NCI-H524 treated with DMSO at 0.1 percent for 48 hours (cell line): ENCODE measurements at places on chromosomes 2 and 18.

GRCh38 chr2:130963196-130963848 is 126.6 kb downstream of the ARHGEF4 start:
- no peak for DNase-seq

DNA sequence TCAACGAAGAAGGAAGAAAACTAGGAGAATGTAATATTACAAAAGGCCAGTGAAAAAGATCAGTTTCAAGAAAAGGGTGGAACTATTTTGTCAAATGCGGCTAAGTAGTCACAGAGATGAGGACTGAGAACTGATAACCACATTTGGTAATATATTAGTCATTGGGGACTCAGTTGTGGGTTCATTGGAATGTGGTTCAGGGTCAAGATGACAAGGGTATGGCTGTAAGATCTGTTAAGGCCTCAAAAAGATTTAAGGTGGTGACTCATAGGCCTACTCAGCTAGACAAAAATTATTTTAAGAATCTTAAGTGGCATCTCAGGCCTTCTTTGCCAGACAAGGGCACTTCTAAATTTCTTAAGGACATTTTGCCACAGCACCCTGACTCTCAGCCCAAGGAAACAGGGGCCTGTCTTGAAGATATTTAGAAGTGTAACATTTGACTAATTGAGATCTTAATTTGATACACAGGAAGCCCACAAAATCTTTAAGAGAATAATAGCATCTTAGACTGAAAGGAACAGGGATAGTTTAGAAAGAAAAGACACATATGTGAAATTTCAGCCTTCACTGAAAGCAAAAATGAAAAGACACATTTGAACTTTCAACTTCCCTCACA is 81.3 kb downstream of the STRADB start:
- no peak for DNase-seq

DNA sequence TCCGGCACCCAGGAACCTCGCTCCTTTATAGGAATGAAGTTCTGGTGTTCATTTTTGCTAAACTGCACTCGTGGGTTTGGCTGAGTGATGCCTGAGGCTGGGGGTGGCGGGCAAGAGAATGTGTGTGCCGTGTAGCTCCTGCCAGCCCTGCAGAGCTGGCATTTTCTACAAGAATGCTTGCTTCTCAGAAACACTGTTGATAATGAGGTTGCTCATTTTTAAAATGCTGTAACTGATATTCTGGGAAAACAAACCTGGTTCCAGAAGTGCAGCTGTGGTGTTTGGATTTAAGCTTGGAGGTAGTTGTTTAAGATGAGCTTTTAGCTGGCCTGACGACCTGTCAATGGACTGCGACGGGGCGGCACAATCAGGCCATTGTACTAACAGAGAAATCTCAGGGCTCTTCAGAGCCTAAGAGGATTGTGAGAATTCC is 511.9 kb upstream of the TNP1 start:
- no peak for DNase-seq

DNA sequence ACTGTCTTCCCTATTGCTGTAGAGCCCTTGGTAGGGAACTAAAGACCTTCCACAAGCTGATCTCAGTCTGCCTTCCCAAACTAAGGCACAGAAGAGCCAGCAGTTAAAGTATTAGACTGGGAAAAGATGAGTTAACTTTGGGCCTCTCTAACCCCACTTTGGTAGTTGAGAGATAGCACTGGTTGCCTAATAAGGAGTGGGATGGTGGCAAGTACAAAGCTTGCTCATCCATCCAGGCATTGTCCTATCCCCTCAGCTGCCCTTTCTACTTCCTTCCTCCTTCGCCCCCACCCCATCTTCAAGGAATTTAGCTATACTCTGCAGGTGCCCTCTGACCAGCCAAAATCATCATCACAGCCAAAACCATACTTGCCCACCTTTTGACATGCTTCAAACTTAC is 22.2 kb upstream of the AFTPH start:
- DNase-seq = no peak

DNA sequence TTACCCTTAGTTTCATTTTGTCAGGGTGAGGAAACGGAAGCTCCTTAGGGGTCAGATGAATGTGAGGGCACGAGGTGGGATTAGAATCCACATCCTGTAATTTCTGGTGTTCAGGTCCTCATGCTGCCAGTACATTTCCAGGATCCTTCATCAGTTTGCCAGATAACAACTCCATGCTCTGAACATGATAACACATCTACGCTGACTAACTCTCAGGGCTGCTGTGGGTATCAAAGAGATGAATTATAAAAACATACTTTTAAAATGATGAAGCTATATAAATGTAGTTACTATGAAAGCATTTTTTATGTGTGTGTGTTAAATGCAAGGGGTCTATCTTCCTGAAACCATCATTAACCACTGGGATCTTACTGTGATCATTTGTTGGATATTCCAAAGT is 325.9 kb downstream of the SLC8A1 start:
- DNase-seq = no peak

DNA sequence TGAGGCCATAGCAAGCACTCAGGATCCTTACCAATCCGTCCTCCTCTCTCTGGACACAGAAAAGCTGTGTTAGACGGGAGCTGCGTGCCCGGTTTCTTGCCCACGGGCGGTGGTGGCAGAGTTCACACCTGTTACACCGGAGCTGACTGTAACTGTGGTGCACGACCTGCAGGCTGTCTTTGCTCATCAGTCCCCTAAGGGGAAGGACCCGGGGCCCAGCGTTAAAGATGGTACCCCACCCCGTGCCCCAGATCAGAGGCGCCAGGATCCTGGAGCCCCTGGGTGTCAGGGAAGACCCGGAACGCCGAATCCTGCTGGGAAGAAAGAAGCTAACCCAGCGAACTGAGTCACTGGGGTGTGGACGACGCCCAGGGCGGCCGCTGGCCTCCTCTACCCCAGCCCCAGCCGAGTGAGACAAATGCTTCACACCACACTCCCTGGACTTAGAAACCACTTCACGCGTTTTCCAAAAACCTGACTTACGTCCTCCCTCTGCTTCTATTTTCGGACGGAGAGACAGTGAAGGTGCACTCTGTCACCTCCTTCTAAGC is 293.6 kb upstream of the SALL3 start:
- DNase-seq = no peak

- DNase-seq = no peak
These were observed 77.1 kb upstream of the NARS1 start for GRCh38 chr18:57698571-57699276.

DNA sequence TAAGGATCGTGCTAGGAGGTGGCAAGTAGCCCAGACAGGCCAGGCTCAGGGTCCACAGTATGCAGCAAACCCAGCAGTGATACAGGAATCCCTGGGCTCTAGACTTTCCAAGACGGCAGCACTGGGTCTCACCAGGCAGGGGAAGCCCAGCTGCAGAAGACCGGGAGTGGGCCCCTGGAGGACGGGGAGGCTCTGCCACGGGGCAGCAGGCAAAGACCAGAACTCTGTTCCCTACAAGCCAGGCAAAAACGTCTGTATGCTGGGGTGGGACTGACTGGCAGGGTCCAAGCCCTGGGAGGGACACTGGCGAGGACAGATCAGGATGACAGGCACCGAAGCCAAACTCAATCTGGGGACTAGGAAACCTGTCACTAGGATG is 98.9 kb upstream of the SEC11C start:
- no peak for DNase-seq

DNA sequence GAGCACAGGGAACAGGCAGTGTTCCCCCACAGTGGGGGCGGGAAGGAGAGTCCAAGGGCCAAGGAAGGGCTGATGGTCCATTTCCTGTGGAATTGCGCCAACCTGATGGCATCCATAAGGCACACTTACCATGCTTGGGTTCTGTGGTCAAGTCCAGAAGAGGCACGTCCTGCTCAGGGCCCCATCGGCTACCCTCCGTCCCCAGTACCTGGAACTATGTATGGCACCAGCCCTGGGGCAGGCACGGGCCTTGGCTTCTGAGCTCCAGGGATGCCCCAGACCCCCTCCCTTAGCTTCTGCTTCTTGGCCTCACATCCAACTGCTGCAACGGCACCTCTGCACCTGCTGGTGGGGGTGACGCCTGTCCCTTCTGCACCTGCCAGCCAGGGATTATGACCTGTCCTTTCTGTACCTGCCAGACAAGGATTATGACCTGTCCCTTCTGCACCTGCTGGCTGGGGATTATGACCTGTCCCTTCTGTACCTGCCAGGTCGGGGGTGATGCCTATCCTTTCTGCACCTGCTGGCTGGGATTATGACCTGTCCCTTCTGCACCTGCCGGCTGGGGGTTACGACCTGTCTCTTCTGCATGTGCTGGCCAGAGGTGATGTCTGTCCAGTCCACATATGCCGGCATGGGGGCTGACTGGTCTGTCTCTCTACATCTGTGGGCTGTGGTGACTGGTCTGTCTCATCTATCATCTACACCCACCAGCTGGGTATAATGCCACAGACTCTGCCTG is 45.4 kb upstream of the SNTG2 start:
- no peak for DNase-seq

DNA sequence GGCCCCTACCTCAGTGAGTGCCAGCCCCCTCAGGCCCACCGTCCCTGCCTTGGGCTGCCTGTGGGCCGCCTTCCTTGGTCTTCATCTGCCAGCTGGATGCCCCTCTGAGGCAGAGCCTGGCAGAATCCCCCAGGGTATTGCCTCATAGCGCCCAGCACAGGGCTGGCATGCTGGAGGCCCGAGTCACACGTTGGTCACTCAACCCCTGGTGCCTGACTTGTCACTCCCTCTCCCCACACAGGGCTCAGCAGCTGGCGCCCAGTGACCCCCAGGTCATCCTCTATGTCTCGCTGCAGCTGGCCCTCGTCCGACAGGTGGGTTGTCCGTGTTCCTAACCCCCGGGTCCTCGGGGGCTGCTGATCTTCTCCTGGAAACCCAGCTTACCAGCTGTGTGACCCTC is 108.4 kb upstream of the MCFD2 start:
- DNase-seq = no peak

- no peak for DNase-seq
These were observed 22.3 kb upstream of the MYO1B start for GRCh38 chr2:191222952-191223351.

DNA sequence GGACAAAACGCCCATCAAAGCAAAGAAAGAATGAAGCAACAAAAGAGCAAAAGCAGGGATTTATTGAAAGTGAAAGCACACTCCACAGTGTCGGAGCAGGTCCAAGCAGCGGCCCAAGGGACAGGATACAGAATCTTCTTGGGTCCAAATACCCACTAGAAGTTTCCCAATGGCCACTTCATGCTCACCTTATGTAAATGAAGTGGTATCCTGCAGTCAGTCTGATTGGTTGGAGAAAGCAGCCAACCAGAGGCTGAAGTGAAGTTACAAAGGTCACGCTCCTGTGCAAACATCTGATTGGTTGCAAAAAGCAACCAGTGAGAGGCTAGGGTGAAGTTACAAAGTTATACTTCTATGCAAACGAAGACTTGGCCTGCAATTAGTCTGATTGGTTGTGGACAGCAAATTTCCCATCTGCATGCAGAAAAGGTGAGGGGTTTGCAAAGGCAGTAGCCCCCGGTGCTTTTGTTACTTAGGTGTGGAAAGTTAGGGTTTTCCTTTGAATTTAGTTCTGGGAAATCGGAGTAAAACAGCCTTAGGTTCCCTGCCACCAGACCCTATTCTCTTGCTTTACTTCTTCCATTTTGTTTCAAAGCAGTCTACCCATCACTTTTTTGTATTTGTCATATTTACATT is 12.9 kb downstream of the DUSP19 start:
- no peak for DNase-seq

- DNase-seq = no peak
These were observed 132.9 kb downstream of the SOCS6 start for GRCh38 chr18:70421471-70422390.

- no peak for DNase-seq
These were observed 234.4 kb downstream of the RNF152 start for GRCh38 chr18:61658431-61658830.

- DNase-seq = no peak
These were observed 5.7 kb downstream of the PARD3B start for GRCh38 chr2:204550751-204551511.

- DNase-seq = no peak
These were observed 540.1 kb downstream of the NRXN1 start for GRCh38 chr2:50491541-50492476.

DNA sequence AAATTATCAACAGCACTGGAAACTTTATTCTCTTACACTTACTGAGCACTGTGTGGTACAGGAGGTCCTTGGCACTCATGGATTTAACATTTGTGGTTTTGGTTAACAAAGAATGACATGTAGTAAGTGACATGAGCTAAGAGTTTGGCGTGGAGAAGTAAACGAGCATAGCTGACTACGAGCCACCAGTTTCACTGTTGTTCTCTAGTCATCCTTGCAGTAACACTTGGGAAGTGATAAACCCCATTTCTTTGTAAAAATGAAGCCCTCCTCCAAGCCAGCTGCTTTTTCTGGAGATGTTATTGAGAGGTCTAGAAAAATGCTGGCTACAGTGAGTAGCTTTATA is 32.7 kb downstream of the QPCT start:
- DNase-seq = no peak

DNA sequence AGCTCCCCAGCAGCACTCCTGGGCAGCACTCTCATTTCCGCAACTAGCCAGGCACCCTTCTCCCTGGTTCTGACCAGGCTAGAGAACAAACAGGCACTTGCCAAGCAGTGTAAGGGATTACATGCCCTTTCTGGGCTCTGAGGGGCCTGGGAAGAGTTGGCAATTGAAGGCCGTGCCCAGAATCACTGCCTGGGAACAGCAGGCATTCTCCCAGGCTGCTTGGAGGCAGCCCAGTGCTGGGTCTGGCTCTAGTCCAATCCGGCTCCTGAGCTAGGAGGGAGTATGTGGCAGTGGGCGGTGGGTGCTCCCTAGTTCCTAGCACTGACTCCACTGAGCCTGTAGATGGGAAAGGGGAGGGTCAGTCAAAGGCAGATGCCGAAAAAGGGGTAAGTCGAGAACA is 34.1 kb upstream of the SP3 start:
- no peak for DNase-seq

GRCh38 chr2:127187081-127187775 is 32.9 kb downstream of the CYP27C1 start:
- no peak for DNase-seq

DNA sequence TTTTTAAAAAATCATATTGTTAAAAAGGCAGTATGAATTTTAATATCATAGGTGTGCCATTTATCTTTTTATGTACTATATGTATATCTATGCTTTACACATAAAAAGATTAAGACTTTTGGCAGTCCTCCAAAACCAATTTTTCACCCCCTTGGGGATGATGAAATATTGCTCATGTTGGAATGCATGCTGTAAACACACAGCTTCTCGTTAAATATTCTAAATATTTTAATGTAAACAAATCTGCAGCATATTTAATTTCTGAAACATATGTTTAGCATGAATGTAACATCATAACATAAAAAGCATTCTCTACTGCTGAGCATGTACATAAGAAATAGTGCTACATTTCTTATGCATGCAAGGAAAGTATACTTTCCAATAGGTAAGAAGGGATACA is 484.3 kb upstream of the LRATD1 start:
- no peak for DNase-seq
